ENCODE measurements at places on chromosomes 3 and 15. TPM values are rescaled to one million over a fixed set of nuclear protein-coding genes. Genes with fewer than 3 reads are reported as not detected.

DNA sequence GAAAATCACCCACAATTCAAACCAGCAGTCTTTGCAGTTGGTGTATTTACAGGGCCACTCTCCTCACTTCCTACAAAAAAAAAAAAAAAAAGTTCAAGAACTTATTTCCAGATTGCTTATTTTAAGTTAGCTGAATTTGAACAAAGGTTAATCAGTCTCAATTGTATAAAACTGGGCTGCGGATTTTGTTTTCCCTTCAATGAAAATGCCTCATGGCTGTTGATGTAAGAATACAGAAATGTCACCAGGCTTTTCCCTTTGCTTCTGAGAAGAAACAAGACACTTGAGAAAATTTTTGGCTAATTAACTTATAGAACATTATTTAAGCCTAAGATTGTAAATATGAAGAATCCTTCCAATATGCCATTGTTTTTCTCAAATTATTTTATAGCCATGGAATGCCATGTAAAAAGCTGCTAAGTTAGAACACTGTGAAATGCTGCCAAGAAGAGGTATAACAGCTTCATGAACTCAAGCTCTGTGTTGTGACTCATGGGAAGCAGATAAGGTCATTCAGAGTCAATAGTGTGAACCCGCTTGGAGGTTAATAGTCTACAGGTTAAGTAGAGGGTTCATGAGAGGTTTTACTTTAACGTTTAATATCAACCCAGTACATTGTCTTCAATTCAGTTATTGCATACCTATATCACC lies 84.3 kb upstream of the ABI3BP start:
- no peak for DNase-seq
- no peaks in the 10 kb centered on the region for H3K36me3 ChIP-seq
- no peaks in the 10 kb centered on the region for H3K27me3 ChIP-seq
- H3K4me3 ChIP-seq: no peak overlapping the region
- peak overlapping the region; percentile 59 for H3K27ac ChIP-seq
- peaks cover 32% of the 10 kb centered on the region for H3K4me1 ChIP-seq

- DNase-seq: peak; percentile 60
- H3K36me3 ChIP-seq: no peaks in the 10 kb centered on the region
- peaks cover 10% of the 10 kb centered on the region for H3K4me1 ChIP-seq
- H3K27ac ChIP-seq: no peak overlapping the region
- H3K27me3 ChIP-seq: peaks cover 4% of the 10 kb centered on the region
These were observed 32.4 kb upstream of the ALDH1A3 start for GRCh38 chr15:100847194-100847593.

- DNase-seq: no peak
- no peaks in the 10 kb centered on the region for H3K4me1 ChIP-seq
- no peaks in the 10 kb centered on the region for H3K27me3 ChIP-seq
- H3K4me3 ChIP-seq: no peak overlapping the region
These were observed 10.6 kb downstream of the PARP14 start for GRCh38 chr3:122691195-122691594.

GRCh38 chr15:77667338-77668234 lies 34.9 kb upstream of the LINGO1 start:
- no peaks in the 10 kb centered on the region for H3K36me3 ChIP-seq
- DNase-seq: no peak
- H3K27ac ChIP-seq: no peak overlapping the region
- no peak overlapping the region for H3K4me3 ChIP-seq
- H3K4me1 ChIP-seq: no peaks in the 10 kb centered on the region

ELL3 gene
- total RNA-seq: 1.6 TPM

Measured in osteocyte (in vitro differentiated cells).